ENCODE measurements at places on chromosomes 4 and X.

GRCh38 chrX:131677655-131678628 is 134.1 kb downstream of the OR13H1 start:
- no peak for DNase-seq

GRCh38 chrX:50813843-50814661 is at the start of gene SHROOM4:
TSS of gene SHROOM4 (minus strand) at chrX:50814194. CDS start at chrX:50814018, 176 bp downstream.
- peak; percentile 5 for DNase-seq

GRCh38 chr4:181507180-181507835 is 735.9 kb upstream of the TENM3 start:
- DNase-seq = no peak

DNA sequence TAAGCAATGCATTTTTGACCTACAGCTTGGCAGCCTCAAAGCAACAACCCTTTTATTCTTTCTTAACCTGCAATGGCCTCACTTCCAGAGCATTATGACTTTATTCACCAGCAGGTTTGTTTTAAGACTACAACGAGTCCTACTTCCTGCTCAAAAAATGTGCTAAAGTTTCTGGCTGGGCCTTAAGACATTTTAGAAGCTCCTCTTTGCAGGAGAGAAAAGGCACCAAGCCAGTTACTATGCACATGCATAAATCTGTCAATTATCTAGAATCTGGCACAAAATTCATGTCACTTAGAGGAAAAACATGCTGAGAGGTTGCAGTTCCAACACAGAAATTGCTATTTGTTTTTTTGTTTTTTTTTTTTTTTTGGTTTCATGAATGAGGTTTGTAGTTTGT is 223.0 kb upstream of the EPHA5 start:
- no peak for DNase-seq

GRCh38 chr4:42460043-42460442 is 62.8 kb downstream of the SHISA3 start:
- DNase-seq = no peak

All from cortex of kidney (tissue), 1 donor.